ENCODE measurements at places on chromosomes 5 and 9. TPM values are rescaled to one million over a fixed set of nuclear protein-coding genes. Genes with fewer than 3 reads are reported as not detected.

- no peak overlapping the region for H3K4me3 ChIP-seq
- no peaks in the 10 kb centered on the region for H3K27me3 ChIP-seq
- no peak overlapping the region for H3K27ac ChIP-seq
- no peaks in the 10 kb centered on the region for H3K36me3 ChIP-seq
Measured at GRCh38 chr9:70442328-70442848, 27.9 kb upstream of the KLF9 start.

GRCh38 chr5:34813509-34813908 lies 25.5 kb upstream of the TTC23L start:
- H3K4me3 ChIP-seq: no peak overlapping the region
- H3K4me1 ChIP-seq: no peaks in the 10 kb centered on the region
- no peak for DNase-seq
- no peak overlapping the region for H3K27ac ChIP-seq
- H3K27me3 ChIP-seq: no peaks in the 10 kb centered on the region

DNA sequence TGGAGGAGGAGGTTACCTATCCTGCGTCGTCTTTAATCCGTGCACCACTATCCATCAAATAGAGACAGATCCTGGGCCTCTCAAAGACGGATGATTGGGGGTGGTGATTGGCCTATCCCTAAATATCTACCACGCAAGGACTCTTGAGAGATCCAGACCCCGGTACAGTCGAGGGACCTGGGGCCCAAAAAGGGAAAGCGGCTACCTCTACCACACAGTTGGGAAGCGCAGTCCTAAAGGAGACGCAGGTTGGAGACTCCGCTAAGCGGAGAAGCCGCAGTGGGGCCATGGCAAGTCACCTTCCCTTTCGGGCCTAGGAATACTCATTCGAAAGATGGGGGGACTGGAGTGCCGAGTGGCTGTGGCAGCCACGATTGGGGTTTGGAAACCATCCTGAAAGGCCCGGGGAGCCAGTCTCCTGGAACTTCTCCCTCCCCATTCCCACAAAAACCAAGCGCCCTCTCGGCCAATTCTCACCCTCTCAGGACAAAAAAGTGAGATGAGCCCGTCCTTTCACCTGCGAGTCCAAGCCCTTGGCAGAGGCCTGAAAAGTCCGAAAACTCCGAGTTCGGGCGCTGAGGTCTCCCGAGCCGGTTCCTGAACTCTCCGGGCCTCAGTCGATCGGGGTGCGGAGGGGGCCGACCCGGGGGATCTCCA lies 499 bp upstream of the FOXE1 start:
- H3K4me3 ChIP-seq: no peak overlapping the region
- DNase-seq: no peak
- peaks cover 2% of the 10 kb centered on the region for H3K27me3 ChIP-seq

DNA sequence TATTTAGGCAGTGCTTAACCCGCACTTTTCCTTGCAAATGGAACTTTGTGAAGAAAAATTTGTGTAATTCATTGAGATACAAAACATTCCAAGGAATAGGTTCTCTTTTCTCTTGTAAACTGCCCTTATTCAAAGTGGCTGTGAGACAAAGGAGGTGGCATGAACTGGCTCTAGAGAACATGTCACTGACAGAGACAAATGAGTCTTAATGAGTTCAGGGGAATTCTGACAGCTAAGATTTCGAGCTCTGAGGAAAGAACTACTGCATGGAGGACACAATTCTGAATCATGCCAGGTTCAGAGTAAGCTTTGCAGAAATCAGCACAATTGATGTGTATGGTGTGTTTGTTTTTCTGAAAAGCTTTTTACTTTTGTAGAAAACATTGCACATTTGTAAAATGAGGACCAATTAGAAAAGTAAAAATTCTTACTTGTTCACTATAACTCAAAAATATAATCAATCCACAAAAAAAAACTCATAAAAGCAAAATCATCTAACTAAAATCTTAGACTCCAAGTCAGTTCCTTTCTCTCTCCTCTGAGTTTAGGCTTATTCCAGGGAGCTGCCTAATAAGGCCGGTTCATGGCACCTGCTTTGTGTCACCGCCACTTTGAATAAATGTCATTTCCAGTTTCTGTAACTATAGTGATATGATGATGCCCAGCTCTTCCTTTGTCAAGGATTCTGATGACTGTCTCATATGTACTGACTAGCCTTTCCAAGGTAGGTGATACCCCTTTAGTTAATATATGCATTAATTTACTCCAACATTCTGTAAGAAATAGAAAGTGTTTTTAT lies 163.2 kb downstream of the HCN1 start:
- H3K36me3 ChIP-seq: no peaks in the 10 kb centered on the region
- H3K27ac ChIP-seq: no peak overlapping the region
- no peak overlapping the region for H3K4me3 ChIP-seq
- no peaks in the 10 kb centered on the region for H3K4me1 ChIP-seq
- DNase-seq: no peak

- H3K4me3 ChIP-seq: no peak overlapping the region
- no peaks in the 10 kb centered on the region for H3K27me3 ChIP-seq
- H3K27ac ChIP-seq: no peak overlapping the region
- H3K4me1 ChIP-seq: peaks cover 12% of the 10 kb centered on the region
- DNase-seq: no peak
Measured at GRCh38 chr5:180525399-180525798, 31.2 kb downstream of the CNOT6 start.

- no peak overlapping the region for H3K27ac ChIP-seq
- no peaks in the 10 kb centered on the region for H3K27me3 ChIP-seq
- no peaks in the 10 kb centered on the region for H3K36me3 ChIP-seq
Measured at GRCh38 chr5:353612-354580, 32.4 kb downstream of the AHRR start.

DNA sequence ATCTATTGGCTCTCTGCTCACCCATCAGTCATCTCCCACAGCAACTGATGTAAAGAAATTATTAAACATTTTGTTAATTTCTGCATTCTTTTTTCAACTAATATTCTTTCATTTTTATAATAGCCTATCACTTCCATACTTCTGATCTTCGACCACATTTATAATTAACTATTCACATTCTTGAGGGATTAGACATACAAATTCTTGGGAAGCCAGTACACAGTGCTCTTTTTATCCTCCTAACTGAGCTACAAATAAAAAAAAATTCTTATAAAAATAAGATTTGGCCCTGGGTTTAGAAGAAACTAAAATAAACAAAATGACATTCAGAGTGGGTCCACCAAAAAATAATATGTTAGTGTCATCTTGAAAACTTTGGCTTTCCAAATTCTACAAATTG lies 103.7 kb upstream of the ITGA1 start:
- no peak for DNase-seq
- no peak overlapping the region for H3K27ac ChIP-seq
- H3K27me3 ChIP-seq: no peaks in the 10 kb centered on the region
- H3K4me1 ChIP-seq: no peaks in the 10 kb centered on the region
- no peaks in the 10 kb centered on the region for H3K36me3 ChIP-seq
- no peak overlapping the region for H3K4me3 ChIP-seq

IFNK gene
- not detected for total RNA-seq

TNFSF15 gene
- total RNA-seq: 0.24 TPM

BHMT2 gene
- total RNA-seq: 13.6 TPM

GMCL2 gene
- total RNA-seq: not detected

SPZ1 gene
- total RNA-seq: not detected

C9orf50 gene
- not detected for total RNA-seq

SPAG8 gene
- 6.7 TPM for total RNA-seq

All from ovary (tissue), 10 donors.